ENCODE measurements at places on chromosomes 7 and 10. TPM values are rescaled to one million over a fixed set of nuclear protein-coding genes. Genes with fewer than 3 reads are reported as not detected.

The ENTPD1 gene
- 1.6 TPM for total RNA-seq

The INA gene
- not detected for total RNA-seq

DNA sequence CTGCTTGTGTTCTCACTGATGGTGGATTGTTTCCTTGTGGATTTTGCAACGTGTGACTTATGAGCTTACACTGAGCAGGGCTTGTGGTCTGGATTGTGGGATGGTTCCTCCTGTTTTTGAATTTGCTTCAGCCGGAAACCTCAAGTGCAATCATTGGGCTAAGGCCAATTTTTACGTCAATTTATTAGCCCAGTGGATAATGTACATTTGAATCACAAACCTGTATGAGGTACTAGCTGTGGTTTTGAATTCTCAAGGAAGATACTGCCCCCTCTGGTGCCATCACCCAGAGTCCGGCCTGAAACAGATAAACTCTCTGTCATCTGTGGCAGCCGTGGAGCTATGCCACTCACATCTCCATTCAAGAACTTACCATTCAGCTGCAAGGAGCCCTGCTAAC is 7.3 kb upstream of the ZNF777 start:
- DNase-seq: no peak

The CRTAC1 gene
- total RNA-seq: not detected

- no peak for DNase-seq
Observed at GRCh38 chr7:8258166-8258565, 3.8 kb downstream of the ICA1 start.

The GCK gene
- 0.58 TPM for total RNA-seq

The FRMD4A gene
- total RNA-seq: 0.31 TPM

The GIMAP8 gene
- 68.0 TPM for total RNA-seq

- DNase-seq: no peak
Observed at GRCh38 chr7:4527988-4528636, 154.0 kb upstream of the FOXK1 start.

DNA sequence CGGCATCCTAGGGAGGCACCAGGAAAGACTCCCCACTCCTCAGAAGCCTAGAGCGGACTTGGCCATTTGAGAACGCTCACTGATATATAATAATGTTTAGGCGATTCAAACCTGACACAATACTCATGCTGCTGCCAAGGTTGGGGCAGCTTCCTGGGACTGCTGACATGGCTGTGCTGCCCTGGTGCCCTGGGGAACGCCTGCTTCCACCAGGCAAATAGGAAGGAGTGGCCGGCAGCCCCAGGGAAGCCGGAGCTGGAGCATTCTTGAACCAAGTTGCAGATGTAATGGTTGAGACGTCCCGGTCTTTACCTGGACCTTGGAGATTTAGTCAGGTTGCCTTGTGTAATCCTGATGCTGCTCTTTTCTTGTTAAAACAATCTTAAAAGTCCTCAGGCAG is 8.8 kb downstream of the GDF10 start:
- DNase-seq: no peak

DNA sequence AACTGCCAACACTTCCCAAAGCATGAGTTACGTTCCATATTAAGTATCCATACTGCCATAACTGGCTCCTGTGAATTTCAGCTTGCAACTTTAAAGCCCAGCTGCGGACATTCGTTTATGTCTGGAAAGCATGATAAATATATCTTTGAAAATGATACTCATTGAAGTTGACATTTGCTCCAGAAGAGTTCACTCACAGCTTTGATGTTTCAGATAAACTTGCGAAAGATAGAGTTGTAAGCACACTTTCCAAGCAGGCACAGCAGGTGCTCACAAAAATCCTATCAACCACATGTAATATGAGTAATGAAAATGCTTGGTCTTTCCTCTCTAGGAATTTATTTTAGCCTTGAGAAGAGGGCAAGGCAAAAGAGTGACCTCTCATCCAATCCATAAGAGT is 4.5 kb downstream of the CHCHD3 start:
- no peak for DNase-seq
